Fibroblast of skin of back (primary cell): ENCODE measurements at places on chromosomes 13 and 19.
A peak's percentile ranks its signal among the peaks of the same experiment; 100 is the strongest.

DNA sequence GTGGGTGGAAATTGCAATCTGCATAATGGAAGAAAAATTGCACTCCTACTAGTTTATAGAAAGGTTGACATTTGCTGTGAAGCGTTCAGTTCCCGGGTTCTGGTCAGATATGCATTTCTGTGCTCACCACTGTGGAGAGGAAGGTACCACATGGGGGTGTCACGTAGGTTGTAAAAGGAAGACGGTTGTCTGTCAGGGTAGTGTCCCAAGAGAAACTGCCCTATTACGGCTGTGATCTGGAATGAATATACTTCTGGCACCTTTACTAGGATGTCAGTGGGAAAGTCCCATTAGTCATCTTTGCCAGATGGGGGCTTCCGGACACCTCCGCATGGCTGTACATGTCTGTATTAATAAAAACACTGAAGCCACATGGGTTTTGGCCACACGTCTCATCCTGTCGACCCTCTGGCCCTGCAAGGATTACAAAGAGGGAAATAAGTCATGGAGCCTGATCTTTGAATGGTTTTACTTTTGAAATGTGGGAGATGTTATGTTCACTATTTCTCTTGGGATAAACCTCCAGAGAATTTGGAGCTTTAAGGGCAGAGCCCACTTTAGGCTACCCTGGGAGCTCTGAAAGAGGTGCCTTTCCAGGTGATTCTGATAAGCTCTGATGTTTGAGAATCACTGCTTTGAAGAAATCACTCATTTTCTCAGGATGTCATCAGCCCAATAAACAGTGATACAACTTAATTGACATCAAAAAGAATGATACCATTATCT, 133.9 kb downstream of the AKAP11 start:
- DNase-seq = peak; percentile 32

DNA sequence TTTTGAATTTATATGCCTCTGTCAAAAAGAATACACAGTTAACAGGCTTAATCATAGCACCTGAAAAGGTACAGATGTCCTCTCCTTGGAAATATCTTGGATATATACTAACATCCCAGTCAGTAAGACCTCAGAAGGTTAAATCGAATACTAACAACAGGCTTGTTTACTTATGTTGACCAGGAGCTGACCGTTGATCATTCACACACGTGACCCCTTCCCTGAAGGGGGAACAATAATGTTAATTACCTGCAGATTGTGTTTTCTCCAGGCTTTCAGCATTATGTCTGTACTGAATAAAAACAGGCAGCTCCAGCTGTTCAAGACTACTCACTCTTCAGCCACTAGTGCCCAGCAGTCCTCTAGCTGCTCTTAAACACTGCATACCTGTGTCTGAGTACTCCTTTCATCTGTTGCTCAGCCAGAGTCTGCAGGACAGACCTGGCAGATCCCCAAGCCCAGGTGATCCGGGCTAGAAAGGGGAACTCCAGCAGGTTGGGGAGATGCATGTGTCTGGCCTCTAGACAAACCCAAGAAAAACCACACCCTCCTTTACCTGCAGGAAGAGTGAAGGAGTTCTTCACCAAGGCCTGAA, 163.9 kb downstream of the RNF17 start:
- DNase-seq = no peak

- DNase-seq = no peak
These were observed 4.5 kb downstream of the MIR17HG start for GRCh38 chr13:91351980-91352379.

DNA sequence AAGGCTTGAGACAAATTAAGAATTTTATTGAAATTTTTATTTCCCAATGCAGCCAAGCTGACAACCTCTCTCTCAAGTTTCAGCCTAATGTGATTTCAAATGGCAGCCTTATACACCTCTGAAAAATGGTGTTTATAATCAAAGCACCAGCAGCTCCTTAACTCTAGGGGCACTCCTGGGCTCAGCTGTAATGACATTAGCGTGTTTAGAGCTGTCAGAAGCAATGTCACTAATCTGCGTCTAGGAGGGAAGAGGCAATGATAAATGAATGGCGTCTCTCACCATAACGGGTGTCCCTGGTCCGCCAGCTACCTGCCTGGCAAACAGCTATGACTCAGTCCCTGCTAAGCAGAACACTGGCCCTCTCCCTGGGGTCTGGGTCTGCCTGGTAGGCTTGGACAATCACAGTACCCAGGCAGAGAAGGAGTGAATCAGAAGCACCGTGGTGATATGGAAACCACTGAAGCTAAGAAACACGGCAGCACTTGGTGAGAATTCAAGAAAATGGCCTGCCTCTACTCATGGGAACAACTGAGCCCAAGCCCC, 131.8 kb upstream of the VSTM2B start:
- DNase-seq = no peak

DNA sequence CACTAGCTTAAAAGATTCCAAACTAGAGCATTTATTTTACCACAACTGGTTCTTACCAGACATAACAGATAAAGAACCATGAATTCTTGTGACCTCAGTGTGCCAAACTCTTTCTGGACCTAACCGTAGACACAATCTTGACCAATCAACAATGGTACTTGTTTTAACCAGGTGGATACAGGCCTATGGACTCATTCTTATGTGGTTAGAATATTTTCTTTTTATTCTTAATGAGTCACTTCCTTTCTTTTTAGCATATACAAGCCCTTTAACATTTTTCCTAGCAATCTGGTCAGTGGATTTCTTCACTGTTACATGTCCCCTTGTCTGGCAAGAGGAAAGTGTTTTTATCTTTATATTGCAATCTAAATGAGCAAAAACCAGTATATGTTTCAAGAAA, 792.1 kb upstream of the SPRY2 start:
- no peak for DNase-seq

- DNase-seq = peak; percentile 46
These were observed 8.6 kb downstream of the RDH8 start for GRCh38 chr19:10021863-10022262.

- no peak for DNase-seq
These were observed 50.9 kb downstream of the SOX21 start for GRCh38 chr13:94661406-94661805.

GRCh38 chr13:73158851-73159250, 100.0 kb downstream of the KLF5 start:
- peak; percentile 91 for DNase-seq

DNA sequence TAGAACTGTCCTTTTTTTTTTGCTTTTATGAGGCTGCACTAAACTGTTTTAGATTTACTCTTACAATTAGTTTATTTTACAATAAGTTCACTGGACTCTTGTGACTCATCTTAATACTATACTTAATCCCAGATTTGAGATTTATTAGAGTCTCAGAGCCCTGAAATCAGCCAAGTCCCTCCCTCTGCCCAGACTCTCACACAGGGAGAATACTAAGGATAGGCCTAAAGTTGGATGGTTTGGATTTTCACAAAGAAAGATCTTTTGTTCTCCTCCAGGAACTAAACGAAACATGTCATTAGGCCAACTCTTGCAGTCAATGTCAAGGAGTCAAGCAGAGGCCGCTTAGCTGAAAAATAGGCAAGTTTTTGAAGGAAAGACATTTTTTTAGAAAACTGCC, 42.7 kb upstream of the MIR17HG start:
- no peak for DNase-seq

DNA sequence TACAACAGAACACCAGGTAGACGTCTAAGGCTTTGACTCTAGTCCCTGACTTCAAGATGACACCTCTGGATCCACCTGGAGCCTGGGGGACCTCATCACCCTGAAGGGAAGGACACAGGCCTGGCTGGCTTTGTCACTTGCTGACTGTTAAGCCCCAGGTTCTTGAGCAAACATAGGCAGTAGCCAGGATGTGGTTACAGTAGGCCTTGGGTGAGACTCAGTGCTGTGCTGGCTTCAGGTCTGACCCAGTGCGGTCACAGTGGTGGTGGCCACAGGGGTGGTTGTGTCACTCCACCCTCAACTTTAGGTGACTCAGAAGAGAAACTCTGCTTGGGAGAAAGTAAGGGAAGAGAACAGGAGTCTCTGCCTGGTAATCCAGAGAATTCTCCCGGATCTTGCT, 497.8 kb downstream of the UQCRFS1 start:
- DNase-seq = peak; percentile 34

- DNase-seq = no peak
These were observed 4.2 kb upstream of the WBP4 start for GRCh38 chr13:41056826-41057711.

DNA sequence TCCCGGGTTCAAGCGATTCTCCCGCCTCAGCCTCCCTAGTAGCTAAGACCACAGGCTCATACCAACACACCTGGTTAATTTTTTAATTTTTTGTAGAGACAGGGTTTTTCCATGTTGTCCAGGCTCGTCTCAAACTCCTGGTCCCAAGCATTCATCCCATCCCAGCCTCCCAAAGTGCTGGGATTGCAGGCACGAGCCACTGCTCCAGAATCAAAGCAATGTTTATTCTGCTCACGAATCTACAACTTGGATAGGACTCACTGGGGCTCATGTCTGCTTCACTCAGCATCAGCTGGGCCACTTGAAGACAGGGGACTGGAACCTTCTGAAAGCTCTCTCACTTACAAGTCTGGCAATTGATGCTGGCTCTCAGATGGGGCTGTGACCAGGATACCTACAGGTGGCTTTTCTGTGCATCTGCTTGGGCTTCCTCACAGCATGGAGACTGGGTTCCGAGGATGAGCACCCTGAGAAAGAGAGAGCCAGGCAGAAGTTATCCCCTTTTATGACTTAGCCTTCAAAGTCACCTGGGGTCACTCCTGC, 8.2 kb upstream of the ZNF792 start:
- DNase-seq = no peak

DNA sequence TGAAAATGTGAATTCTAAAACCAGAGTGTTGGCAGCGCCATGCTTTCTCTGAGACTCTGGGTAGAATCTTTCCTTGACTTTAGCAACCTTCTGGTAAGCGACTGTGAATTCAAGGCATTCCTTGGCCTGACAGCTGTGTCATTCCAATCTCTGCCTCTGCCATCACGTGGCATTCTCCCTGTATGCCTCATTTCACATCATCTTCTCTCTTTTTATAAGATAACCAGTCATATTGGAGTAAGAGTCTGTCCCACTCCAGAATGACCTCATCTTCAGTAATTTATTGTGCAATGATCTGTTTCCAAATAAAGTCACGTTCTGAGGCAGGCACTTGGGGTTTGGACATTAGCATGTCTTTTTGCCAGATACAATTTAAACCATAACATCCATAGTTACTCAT, 103.4 kb upstream of the POSTN start:
- peak; percentile 97 for DNase-seq

GRCh38 chr19:58380037-58380661, 681 bp downstream of the ZNF837 start:
- no peak for DNase-seq

DNA sequence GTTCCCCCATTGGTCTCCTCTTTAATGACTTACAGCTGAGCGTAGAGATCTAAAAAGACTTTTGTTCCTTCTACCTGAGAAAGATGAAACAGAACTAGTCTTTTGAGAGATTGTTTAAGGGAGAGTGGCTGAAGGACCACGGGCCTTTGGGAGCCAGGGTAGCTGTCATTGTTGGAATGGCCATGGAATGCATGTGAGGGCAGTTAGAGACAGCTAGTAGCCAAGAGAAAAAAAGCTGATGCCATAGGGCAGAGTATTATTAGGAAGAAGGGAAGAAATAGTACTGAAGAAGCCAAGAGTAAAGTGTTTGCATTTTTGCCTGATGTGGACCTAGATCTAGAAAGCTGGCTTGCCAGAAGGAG, 5.6 kb downstream of the ZNF507 start:
- no peak for DNase-seq

DNA sequence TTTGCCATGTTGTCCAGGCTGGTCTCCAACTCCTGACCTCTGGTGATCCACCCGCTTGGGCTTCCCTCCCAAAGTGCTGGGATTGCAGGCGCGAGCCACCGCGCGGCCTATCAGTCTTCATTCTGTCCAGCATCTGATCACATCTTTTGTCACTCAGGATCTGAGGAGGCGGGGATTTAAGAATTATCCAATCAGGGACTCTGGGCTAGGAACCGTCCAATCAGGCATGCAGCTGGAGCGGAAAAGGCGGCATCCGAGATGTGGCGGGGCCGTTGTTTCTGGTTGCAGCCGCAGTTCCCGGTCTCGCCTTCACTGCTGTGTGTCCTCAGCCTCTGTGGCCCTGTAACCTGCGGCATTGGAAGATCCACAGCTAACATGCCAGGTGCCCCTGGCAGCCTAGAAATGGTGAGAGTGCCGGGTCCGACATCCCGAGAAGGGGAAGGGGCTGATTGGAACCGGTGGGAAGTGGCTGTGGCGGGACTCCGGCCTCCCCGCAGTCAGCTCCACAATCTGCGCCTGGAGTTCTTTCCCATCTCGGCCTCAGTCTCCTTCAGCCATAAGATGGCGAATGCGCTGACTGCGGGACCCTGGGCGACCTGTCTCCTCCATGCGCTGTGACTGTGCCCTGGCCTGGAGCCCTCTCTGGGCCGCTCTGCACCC, at the start of gene ZNF729:
Gene ZNF729 (plus strand): TSS at position 291 of the 660 bp plus-strand sequence. CDS start 85 bp downstream, at position 376.
- no peak for DNase-seq

GRCh38 chr13:107864543-107865317, 350.6 kb downstream of the LIG4 start:
- DNase-seq = peak; percentile 71

GRCh38 chr19:6226444-6227155, 53.2 kb downstream of the MLLT1 start:
- no peak for DNase-seq

- no peak for DNase-seq
These were observed 55.2 kb upstream of the RCBTB2 start for GRCh38 chr13:48588120-48588519.

DNA sequence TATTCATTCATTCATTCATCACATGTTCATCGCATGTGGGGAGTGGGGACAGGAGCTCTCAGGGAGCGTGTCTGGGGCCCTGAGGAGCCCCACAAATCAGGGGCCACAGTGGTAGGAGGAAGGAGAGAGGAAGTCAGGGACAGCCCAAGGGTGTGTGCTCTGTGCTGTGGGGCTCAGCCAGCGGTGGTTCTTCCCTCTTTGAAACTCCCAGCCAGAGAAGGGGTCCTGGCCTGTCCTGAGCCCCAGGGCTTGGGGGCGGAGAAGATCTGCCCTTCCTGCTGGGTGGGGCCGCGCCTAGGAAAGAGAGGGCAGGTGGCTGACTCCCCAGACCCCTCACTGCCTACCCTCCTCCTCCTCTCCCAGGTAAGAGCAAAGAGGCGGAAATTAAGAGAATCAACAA, 14.6 kb downstream of the AP2A1 start:
- no peak for DNase-seq

- DNase-seq = no peak
These were observed 311.3 kb downstream of the LMO7 start for GRCh38 chr13:75947448-75947847.

DNA sequence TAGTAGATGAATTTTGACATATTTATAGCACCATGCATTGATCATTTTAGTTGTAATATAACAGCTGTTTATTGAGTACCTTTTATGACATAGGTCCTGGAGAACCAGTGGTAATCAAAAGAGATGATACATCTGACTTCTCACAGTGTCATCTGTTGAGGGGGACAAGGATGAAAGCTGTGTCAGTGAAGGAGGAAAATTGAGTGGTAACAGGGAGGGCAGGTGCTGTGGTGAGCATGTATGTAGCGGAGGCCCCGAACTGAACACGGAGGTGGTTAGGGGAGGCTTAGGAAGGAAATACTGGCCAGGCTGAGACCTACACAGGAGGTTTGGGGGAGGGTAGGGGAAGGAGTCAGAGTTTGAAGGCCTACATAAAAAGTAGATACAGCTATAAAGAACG, 199.7 kb downstream of the GGACT start:
- DNase-seq = no peak

- DNase-seq = peak; percentile 37
These were observed 214.8 kb downstream of the LMO7 start for GRCh38 chr13:75850916-75851315.
